ENCODE measurements at places on chromosomes 7 and 10.

GRCh38 chr7:17304926-17305325, 6.5 kb downstream of the AHR start:
- no peak for DNase-seq

GRCh38 chr10:117541909-117542705, 439 bp upstream of the EMX2 start:
- DNase-seq, result no peak

DNA sequence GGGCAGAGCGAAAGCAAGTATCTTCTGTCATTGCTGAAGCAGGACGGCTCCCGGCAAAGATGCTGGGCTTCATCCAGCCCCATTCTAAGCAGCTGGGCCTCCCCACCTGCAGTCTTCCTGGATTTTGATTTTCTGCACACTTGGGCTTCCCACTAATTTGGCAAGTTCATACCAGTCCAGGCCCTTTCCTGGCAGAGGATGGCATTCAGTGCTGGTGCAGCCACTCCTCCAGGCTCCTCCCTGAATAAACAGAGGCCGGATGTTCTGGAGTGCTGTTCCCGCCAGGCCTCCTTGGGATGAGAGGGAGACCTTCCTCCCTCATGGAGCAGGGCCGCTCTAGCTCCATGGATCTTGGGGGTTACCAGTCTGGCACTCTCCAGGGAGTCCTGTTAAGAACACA, 3.4 kb downstream of the BAG3 start:
- no peak for DNase-seq

GRCh38 chr10:97270523-97271154, 21.8 kb downstream of the ARHGAP19 start:
- no peak for DNase-seq

DNA sequence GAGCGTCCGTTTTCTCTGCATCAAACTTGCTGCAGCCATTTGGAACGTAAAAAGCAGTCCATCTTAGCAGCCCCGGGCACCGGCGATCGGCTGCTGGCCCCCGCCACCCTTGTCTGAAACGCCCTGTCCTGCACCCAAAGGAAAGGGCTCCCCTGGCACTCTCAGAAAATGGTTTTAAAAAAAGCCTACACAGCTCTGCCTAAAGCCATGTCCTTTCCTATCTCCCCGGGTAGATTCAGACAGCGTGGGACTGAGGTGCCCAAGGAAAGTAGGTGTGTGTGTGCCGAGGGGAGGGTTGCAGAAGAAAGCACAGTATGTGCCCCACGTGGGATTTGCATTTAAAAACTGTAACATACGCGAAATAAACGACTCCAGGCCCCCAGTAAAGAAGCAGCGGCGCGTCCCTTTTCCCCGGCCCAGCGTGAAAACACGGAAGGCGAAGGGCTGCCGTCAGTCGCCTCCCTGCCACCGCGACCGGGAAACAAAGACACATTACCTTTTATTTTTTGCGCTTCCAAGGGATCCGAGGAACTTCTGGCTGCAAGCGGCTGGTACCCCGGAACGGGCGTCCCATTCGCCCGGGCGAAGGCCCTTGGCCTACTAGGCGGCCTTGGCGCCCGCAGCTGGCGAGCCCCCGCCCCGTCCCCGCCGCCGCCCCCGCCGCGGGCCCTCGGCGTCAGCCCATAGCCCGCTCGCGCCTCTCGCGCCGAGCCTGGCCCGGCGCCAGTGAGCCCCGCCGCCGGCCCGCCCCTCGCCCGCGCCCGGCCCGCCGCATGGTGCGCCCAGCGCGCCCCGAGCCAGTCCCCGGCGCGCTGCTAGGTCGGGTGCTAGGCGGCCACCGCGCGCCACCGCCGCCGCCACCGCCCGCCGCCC, 304.6 kb downstream of the PRPF18 start:
- no peak for DNase-seq

DNA sequence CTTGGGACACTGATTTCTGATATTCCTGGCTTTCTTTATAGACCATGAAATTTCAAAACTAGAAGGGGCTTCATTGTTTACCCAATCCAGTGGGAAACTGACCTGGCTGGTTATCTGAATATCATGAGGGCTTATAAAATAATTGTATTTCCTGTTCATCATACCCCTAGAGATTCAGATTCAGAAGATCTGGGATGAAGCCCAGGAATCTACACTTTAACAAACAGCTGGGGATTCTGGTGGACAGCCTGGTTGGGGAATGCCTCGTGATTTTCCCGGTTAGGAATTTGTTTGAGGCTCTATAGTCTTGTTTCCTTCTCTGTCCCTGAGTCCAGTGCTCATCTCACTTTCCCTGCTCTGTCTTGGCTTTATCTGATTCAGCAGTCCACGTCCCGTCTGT, 110.3 kb downstream of the ADRA2A start:
- DNase-seq, result no peak

DNA sequence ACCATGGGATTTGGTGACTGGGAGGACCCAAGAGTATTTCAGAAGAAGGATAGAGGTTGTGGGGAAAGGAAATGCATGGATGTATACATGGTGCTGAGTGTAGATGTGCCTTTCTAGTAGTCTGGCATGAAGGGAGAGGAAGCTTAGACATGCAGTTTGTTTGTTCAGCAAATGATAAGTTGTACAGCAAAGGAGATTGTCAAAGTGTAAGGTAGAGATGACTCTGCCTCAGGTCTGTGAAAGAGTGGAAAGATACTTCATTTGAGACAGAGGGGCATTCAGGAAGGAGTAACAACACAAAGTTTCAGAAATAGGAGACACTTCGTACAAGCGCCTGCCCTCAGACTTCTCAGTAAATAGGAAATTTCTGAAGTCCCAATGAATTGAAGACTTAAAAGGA, 152.3 kb downstream of the CELF2 start:
- no peak for DNase-seq

DNA sequence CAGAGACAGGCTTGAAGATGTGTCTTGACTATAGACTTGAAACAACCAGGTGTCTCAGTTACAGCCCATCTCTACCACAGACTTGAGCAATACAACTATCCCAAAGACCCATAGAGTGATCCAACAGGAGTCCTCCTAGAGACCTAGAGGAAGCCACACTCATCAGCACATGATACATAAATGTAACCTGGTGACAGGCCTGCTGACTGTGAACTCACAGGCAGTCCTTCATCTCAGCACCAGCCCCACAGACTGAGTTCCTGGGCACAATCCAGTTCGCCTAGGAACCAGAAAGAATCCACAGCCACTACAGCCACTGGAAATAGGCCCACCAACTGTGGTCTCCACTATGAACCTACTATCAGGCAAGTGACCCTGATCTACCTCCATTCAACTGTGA, 121.3 kb downstream of the MACC1 start:
- DNase-seq, result no peak

- no peak for DNase-seq
These were observed 9.2 kb downstream of the PLAU start for GRCh38 chr10:73920089-73920488.

DNA sequence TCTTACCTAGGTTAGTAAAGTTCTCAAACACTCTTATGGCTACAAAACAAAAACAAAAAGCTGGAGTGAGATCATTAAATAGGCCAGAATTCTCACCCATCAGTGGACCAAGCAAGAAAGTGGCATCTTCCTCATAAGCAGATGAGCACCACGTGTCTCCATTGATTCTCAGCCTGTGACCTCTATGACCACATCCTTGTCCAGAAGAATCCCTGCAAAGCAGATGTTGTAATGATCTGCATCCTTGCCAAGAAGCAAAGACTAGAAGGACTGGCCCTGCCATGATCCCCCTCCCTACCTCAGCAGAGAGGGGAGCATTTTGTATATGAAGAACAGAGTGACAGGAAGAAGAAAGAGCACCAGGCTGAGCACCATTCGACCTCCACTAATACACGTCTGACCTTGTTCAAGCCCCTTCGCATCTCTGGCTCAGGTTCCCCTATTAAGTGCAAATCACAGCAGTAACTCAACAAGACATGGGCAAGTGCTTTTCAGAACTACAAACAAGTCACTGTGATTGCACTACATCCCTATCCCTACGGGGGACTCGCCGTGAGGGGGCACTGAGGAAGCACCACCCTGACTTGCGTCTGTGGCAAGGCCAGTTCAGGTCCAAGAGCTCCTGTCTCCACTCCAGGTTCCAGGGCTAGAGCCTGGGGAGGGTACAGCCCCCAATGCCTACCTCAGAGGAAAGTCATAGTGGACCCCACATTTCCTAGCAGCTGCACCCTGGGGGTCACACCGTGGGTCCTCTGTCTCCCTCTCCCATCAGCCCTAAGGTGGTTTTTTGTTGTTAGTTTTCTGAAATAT, 22.2 kb upstream of the RASSF4 start:
- no peak for DNase-seq

DNA sequence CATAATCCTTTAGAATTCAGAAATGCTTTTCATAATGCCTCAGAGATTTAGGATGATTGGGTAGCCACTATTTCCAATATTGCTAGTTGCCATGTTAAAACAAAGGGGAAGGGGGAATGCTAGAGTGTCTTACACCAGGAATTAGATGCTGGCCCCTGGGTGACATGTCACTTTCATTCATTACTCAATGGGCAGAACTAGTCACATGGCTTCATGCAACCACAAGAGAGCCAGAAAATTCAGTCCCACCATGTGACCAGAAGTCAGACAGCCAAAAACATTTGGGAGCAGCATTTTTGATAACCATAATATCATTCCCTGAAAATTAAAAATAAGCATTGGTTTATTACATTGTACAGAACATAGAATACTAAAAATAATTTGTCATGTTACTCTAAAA, 81.2 kb downstream of the CREB5 start:
- DNase-seq, result no peak

GRCh38 chr7:30657131-30657530, 25.1 kb downstream of the CRHR2 start:
- peak; percentile 44 for DNase-seq

DNA sequence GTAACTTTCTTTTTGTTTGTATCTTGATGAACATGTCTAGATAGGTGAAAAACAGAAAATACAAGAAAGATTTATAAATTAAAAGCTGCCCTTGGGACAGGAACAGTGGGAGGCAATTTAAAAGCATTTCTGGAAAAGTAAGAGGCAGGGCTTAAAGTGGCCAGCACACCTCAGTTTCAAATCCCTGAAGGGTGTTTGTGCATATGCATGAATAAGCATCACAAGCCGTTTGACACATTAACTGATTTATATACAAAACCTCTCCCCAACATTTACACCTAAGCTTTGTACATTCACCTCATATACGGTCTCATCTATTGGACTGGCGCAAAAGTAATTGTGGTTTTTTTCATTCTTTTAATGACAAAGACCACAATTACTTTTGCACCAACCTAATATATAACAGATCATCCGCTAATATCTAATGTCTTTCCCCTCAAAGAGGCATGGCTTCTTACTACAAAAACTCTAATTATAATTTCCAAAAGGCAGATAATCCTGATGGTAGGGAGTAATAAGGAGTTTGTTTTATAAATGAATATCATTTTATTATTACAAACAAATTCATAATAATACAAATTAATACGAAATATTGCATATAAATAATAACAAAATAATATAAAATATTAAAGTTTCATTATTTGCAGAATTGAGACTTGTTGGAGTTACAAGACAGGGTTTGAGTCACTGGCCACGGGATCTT, 48.3 kb downstream of the LRGUK start:
- no peak for DNase-seq

GRCh38 chr10:16545116-16545736, 23.5 kb upstream of the C1QL3 start:
- DNase-seq, result no peak

DNA sequence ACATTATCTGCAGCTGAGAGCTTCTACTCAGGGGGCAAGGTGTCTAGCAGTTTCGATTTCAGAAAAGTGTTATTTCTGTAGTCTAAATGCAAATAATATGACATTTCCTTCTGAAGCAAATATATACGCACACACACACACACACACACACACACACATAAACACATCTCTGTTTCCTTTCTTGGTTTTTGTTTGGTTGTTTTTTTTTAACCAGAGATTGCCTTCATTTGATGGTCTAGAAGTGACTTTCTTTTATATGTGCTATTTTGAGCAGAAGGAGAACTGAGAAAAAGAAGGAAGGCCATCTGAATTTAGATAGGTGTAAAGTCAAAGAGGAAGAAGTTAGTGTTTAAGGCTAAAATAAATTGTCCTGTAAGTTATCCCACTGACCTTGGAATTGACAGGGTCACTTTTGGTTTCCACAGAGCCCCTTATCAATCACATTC, 142.2 kb downstream of the TRIL start:
- DNase-seq, result no peak

GRCh38 chr7:108086546-108086945, 43.6 kb downstream of the LAMB4 start:
- no peak for DNase-seq

DNA sequence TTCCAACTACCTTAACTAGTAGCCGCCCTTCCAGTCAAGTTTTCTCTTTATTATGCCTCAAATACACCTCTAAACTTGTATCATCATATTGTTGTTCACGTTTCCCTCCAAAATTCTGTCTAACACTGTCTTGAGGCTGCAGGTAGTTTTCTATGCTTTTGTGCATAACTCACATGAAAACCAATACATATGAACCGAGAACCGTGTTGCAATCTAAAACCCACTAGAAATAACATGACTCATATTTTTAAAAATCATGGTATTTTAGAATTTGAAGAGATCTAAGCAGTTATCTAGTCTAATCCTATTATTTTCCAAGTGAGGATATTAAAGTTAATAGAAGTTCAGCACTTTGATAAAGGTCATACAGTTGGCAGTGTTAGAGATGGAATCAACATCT, 18.2 kb downstream of the LIPF start:
- DNase-seq, result no peak

DNA sequence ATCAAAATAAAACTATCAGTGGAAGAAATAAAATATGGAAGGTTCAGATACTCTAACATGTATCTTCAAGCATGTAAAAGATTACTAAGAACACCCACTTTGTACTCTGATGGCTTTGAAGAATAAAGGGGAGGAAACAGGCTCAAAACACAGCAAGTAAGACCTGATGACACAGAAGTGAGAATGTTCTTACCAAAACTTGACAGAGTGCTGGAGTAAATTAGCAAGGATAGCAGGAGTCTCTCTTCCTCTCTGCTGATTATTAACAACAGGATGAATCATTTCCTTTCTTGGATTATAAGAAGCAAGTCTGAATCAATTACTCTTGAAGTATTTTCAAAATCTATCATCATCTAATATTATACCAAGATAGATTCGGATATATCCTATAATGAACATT, 47.5 kb downstream of the GLI3 start:
- DNase-seq, result no peak

- no peak for DNase-seq
These were observed 19.2 kb upstream of the ATOH7 start for GRCh38 chr10:68251151-68251550.

- DNase-seq, result no peak
These were observed 323.2 kb upstream of the BMPER start for GRCh38 chr7:33582104-33582503.

GRCh38 chr7:29039821-29040578, 81.9 kb upstream of the TRIL start:
- DNase-seq, result no peak

DNA sequence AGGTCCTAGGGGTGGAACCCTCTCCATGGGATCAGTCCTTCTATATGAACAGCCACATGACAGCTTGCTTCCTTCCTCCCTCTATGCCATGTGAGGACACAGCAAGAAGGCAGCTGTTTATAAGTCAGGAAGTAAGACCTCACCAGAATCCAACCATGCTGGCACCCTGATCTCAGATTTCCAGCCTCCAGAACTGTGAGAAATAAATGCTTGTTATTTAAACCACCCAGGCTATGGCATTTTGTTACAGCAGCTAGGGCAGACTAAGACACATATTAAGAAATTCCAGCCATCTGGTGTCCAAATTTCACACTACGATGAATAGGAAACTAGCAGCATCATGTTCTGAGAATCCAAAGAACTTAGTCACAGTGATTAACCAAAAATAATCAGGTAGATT, 140.1 kb downstream of the ZFAND4 start:
- no peak for DNase-seq
